ENCODE measurements at places on chromosomes 6 and 20. TPM values are rescaled to one million over a fixed set of nuclear protein-coding genes. Genes with fewer than 3 reads are reported as not detected.

The ANKRD66 gene
- polyA plus RNA-seq, result not detected

The ADGRB3 gene
- polyA plus RNA-seq, result 1.2 TPM

The FNDC11 gene
- polyA plus RNA-seq, result 2.9 TPM

The PRR18 gene
- polyA plus RNA-seq, result 0.33 TPM

The PSMG4 gene
- polyA plus RNA-seq, result 32.6 TPM

The WFDC9 gene
- polyA plus RNA-seq, result not detected

The GABRR2 gene
- polyA plus RNA-seq, result 0.31 TPM

The CPXM1 gene
- polyA plus RNA-seq, result 98.5 TPM

All from cardiac muscle cell (in vitro differentiated cells and primary cell).